Naive thymus-derived CD4-positive, alpha-beta T cell (primary cell): ENCODE measurements at places on chromosomes 5 and 9.

DNA sequence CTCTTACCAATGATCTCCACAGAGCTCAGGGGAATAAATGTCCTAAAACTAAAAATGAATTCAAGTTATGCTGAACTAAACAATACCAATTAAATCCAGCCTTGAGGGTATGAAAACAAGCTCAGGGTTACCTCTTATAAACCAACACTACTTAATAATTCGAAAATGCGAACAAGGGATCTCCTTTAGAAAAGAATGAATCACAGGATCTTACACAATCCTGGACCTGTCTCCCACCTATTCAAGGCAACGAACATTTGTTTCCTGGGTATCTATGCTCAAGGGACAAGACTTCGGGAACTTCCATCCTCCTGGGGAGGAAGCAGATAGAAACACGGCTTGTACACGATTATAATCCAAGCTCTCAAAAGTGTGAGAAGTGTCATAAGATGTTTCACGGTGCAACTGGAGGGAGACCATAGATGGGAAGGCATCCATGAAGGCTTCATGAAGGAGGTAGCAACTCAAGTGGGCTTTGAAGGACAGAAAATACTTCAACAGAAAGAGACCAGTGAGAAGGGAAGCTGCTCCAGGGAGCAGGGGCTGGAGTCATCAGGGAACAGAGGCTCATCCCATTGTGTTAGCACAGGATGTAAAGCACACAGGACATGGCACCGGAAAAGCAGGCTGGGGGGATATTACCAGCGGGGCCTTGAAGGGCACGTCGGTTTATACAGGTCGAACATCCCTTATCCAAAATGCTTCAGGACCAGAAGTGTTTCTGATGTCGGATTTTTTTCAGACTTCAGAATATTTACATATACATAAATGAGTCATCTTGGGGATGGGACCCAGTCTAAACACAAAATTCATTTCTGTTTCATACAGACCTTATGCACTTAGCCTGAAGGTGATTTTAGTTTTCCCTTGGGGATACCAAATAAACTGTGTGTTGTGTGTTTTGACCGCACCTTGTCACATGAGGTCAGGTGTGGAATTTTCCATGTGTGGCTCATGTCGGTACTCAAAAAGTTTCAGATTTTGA lies 87.4 kb downstream of the TLE1 start:
- DNase-seq, result no peak

- DNase-seq, result no peak
Measured at GRCh38 chr9:86979657-86980056, 32.4 kb upstream of the GAS1 start.

- DNase-seq, result no peak
Measured at GRCh38 chr5:75364571-75365280, 27.7 kb downstream of the HMGCR start.

DNA sequence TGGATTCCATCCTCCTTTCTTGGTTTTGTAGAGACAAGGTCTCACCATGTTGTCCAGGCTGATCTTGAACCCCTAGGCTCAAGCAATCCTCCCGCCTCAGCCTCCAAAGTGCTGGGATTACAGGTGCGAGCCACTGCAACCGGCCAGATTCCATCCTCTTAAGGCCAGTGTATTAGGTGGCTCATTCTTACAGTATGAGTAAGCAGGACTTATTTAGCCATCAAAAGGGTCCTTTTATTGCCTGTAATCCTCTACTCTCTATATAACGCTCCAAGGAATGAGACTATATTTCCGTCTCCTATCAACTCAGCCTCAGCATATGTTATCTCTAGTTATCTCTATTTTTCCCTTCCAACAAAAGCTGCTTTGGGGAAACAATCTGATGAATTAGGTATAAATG lies 3.0 kb upstream of the ERBIN start:
- DNase-seq, result no peak

- DNase-seq, result no peak
Measured at GRCh38 chr9:71812385-71812784, 44.1 kb upstream of the CEMIP2 start.

GRCh38 chr9:123776708-123777537 lies 153.0 kb downstream of the DENND1A start:
- no peak for DNase-seq

GRCh38 chr5:134438721-134439123 lies 27.0 kb upstream of the CDKN2AIPNL start:
- DNase-seq, result no peak
